Prostate gland (tissue), 2 donors: ENCODE measurements at places on chromosomes 5 and 9. TPM values are rescaled to one million over a fixed set of nuclear protein-coding genes. Genes with fewer than 3 reads are reported as not detected.

Gene PCDHGB2
- total RNA-seq, result 5.3 TPM

DNA sequence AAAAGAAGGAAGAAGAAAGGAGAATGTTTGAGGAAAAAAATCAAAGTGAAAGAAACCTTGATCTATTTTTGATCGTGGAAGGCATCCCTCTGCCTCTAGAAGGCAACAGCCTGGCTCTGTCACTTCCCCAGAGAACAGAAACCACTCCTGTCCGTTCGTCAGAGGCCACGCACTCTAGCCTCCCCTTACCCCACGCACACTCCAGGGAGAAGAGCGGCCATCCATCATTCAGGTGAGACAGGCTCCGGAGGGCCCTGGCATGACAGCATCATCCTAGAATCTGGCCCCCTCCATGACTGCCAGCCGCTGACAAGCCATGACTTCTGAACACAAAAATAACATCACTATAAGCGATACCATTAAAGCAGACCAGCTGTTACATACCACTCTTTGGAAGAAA lies 135.8 kb downstream of the ROR2 start:
- H3K36me3 ChIP-seq, result no peaks in the 10 kb centered on the region
- no peak overlapping the region for H3K27ac ChIP-seq
- H3K4me3 ChIP-seq, result no peak overlapping the region
- no peak for DNase-seq
- H3K4me1 ChIP-seq, result peaks cover 12% of the 10 kb centered on the region
- H3K27me3 ChIP-seq, result no peaks in the 10 kb centered on the region

Gene FBXO4
- 14.4 TPM for total RNA-seq

DNA sequence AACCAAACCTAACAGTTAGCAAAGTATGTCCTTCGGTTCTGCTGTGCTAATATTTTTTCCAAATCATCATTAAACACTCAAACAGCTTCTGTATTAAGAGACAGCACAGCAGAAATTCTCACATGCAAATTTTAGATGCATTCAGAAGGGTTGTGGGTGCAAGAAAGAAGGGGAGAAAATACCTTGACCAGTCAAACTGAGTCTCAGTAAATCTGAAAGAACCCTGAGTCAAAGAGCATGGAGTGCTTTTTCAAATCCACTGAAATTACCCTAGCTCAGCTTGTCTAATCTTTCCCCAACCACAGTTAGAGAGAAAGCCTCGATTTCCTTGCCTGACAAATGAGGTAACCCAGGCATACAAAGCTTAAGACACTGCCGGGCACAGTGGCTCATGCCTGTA lies 55.1 kb downstream of the RETREG1 start:
- no peaks in the 10 kb centered on the region for H3K4me1 ChIP-seq
- H3K4me3 ChIP-seq, result no peak overlapping the region
- no peak overlapping the region for H3K27ac ChIP-seq
- no peaks in the 10 kb centered on the region for H3K27me3 ChIP-seq

Gene TRPM6
- 4.7 TPM for total RNA-seq

- H3K36me3 ChIP-seq, result no peaks in the 10 kb centered on the region
- H3K4me3 ChIP-seq, result peak overlapping the region; percentile 78
- no peak for DNase-seq
- H3K27ac ChIP-seq, result peak overlapping the region; percentile 92
These were observed 1.2 kb downstream of the PDLIM7 start for GRCh38 chr5:177496070-177496726.

DNA sequence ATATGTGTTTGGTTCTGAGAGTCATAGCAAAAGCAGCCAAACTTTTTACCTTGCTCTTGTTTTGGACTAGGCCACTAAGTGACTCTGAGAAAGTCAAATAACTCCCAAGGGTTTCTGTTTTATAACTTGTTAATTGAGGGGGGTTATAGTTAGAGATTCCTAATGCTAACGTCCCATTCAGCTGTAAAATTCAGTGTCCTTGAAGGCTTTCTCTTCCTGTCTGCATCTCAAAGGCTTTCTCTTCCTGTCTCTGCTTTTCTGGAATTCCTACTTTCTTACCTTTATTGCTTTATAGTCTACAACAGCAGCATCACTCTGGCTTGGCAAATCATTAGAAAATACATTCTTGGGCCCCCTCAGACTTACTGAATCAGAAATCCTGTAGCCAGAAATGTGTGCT lies 479.5 kb upstream of the SEMA6A start:
- H3K36me3 ChIP-seq, result no peaks in the 10 kb centered on the region
- no peaks in the 10 kb centered on the region for H3K27me3 ChIP-seq
- no peak for DNase-seq
- no peaks in the 10 kb centered on the region for H3K4me1 ChIP-seq

Gene PHF24
- not detected for total RNA-seq

GRCh38 chr9:124940521-124940893 lies 376 bp downstream of the GOLGA1 start:
- no peaks in the 10 kb centered on the region for H3K27me3 ChIP-seq
- H3K4me1 ChIP-seq, result no peaks in the 10 kb centered on the region
- H3K4me3 ChIP-seq, result peak overlapping the region; percentile 81
- DNase-seq, result no peak
- peak overlapping the region; percentile 96 for H3K27ac ChIP-seq

DNA sequence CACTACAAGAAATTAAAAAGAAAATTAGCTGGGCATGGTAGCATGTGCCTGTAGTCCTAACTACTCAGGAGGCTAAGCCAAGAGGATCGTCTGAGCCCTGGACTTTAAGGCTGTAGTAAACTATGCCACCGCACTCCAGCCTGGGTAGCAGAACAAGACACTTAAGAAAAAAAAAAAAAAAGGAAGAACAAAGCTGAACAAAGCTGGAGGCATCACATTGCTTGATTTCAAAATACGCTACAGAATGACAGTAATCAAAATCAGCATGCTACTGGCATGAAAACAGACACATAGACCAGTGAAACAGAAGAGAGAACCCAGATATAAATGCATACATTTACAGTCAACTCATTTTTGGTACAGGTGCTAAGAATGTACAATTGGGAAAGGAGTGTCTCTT lies 14.5 kb upstream of the OTULIN start:
- DNase-seq, result no peak
- H3K4me3 ChIP-seq, result no peak overlapping the region

Gene CD72
- 3.2 TPM for total RNA-seq

Gene C9orf50
- total RNA-seq, result not detected

Gene OCLN
- 20.2 TPM for total RNA-seq

- no peak overlapping the region for H3K27ac ChIP-seq
- H3K27me3 ChIP-seq, result no peaks in the 10 kb centered on the region
- no peaks in the 10 kb centered on the region for H3K36me3 ChIP-seq
- DNase-seq, result no peak
These were observed 23.3 kb downstream of the TNFSF8 start for GRCh38 chr9:114906922-114907571.

- no peaks in the 10 kb centered on the region for H3K27me3 ChIP-seq
- no peak for DNase-seq
- no peaks in the 10 kb centered on the region for H3K36me3 ChIP-seq
- no peaks in the 10 kb centered on the region for H3K4me1 ChIP-seq
- no peak overlapping the region for H3K4me3 ChIP-seq
These were observed 26.9 kb downstream of the ADAMTS2 start for GRCh38 chr5:179318221-179318955.

Gene TAF11L13
- not detected for total RNA-seq

- peak overlapping the region; percentile 81 for H3K27ac ChIP-seq
- H3K4me1 ChIP-seq, result peaks cover 46% of the 10 kb centered on the region
- no peak for DNase-seq
These were observed 1.1 kb downstream of the HRCT1 start for GRCh38 chr9:35906923-35907699.
